Natural killer cell (primary cell): ENCODE measurements at places on chromosomes 1 and 21.
A peak's percentile ranks its signal among the peaks of the same experiment; 100 is the strongest.

- DNase-seq = no peak
Observed at GRCh38 chr1:88802950-88803349, 88.4 kb downstream of the GTF2B start.

- DNase-seq = no peak
Observed at GRCh38 chr1:15259622-15260007, 12.6 kb downstream of the FHAD1 start.

DNA sequence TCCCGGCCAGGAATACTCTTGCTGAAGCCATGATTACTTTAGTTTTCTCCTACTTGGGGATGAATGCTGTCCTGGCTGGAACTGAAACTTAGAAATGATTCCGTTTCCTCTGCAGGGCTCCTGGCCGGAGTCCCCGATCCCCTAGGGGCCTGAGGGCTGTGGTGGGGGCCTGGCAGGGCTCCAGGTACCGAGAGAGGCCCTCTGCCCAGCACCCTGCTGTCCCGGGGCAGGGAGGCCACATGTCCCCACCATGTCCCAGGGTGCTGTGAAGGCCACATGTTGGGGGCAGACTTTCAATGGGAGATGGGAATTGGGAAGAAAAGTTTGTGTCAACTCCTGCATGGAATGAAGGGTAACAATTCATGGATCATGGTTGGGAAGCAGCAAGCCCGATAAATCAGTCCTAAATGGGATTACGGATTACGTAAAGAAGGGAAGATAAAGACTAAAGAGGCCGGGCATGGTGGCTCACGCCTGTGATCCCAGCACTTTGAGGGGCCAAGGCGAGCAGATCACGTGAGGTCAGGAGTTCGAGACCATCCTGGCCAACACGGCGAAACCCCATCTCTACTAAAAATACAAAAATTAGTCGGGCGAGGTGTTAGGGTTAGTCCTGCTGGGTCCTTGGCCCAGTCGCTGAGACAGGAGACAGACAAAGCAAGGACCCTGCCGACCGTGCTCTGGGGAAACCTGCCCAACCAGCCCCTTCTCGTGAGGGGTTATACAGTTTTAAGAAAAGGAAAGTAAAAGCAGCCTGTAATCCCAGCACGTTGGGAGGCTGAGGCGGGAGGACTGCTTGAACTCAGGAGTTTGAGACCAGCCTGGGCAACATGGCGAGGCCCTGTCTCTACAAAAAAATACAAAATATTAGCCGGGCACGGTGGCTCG is 37.6 kb downstream of the MORN1 start:
- no peak for DNase-seq

DNA sequence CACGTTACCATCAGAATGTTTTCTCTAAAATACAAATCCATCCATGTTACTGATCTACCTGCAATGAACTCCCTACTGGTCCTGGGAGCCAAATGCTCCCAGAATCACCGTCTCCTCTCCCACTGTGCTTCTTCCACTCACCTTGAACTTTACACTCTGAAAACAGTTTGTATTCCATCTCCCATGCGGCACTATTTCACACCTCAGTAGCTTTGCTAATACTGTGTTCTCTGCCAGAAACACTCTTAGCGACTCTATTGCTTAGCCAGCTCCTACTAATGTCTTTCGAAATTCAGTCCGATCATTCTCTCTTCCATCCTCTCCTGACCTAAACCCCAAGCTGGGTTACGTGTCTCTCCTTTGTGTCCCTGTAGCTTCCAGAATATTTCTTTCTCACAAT is 284.4 kb upstream of the DUSP10 start:
- DNase-seq = no peak

GRCh38 chr1:199242147-199242546 is 603.3 kb downstream of the PTPRC start:
- DNase-seq = no peak

DNA sequence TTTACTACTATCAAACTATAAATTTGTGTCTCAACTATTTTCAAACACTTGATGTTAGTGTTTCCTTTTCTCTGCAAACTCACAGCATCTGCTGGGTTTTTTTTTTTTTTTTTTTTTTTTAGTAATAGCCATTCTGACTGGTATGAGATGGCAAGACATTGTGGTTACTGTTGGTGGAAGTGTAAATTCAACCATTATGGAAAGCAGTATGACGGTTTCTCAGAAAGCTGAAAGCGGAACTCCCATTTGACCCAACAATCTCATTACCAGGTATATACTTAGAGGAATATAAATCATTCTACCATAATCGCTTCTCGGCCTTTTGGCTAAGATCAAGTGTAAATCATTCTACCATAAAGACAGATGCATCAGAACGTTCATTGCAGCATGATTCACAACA is 608.3 kb upstream of the ZP4 start:
- no peak for DNase-seq

DNA sequence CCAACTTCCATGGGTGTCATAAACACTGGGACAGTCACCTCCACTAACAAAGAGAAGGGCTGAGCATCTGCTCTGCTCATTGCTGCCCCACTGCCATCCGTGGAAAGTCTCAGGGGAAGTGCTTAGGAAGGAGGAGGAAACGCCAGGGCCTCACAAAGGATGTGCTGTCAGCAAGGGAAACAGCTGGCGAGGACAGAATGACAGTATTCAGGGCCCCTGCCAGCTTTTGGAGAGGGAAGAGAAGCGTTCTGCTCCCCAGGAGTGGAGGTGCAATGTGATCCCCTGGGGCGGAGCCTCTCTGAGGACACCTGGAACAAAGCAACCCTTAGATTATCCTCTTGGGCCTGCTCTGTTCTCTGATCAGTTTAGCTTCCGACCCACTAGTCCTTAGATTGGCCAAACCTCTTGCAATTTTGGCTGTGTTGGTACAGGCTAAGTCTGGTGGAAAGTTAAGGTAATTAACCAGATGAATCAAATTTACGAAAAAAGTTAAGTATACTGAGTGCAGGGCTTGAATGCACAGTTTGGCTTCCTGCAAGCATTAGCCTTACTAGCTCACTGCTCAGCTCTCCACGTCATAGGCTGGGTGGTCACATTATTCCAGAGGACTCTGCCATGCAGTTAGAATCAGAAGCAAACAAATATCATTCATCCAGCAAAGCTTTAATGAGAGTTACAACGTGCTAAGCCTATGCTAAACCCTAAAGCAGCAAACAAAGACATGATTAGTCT is 170.2 kb upstream of the NFIA start:
- DNase-seq = no peak

GRCh38 chr1:201715801-201716741 is 112.9 kb upstream of the IPO9 start:
- no peak for DNase-seq

DNA sequence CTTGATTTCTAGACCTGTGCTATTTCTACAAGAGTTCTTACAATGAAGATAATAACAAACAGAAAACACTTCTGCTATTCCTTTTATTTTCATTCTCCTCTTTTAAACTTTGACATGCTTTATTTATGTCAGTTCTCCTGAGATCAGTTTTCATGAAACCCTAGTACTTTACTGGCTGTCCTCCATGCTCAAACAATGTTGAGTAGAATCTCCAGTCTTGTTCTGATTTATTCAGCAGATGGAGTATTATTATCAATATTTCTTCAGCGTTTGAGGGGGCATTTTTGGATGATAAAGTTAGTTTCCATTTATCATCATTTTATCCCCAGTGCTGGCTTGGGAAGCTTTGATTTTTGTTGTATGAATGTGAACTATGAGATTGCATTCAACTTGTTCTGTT is 85.9 kb upstream of the WARS2 start:
- no peak for DNase-seq

DNA sequence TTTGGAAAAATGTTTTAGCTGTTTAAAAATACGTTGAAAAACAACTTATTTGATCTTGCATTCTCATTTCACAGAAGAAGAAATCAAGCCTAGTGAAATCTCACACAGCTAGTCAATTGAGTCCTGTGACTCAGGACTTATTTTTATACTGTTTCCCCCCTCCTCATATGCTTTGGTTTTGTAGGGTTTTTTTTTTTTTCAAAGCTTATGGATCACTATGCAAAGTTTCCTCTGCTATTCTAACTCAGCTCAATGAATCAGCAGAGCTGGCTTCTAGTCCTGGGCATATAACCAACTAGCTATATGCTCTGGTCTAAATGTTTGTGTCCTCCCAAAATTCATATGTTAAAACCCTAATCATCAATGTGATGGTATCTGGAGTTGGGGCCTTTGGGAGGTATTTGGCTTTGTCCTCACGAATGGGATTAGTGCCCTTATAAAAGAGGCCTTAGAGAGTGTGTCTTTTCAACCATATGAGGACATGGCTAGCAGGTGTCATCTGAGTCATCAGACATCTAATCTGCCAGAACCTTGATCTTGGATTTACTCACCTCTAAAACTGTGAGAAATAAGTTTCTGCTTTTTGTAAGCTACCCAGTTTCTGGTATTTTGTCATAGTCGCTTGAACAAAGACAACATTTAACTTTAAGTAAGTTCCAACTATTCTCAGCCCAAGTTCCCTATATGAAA is 317.2 kb upstream of the C1orf87 start:
- no peak for DNase-seq

DNA sequence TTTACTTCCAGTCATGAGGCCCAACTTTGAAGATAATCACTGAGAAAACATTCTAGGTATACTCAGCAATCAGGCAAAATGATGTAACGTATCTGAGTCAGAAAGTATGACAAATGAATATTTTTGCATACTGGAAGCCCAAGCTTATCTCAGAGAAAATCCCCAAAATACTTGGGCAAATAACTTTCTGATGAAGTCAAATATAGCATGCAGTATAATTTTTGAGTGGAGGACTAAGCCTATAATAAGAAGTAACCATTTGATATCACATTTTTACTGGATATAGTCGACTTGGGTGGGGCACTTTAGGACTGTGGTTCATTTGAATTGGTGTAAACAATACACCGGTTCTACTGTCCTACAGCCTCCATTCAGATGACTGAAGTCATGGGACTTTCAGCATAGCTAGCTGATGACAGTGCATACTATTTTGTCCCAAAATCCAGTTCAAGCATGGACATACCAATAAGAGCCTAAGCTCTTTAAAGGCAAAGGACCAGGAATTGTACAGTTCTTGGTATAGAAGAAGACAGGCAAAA is 2.3 kb upstream of the GADD45A start:
- no peak for DNase-seq

DNA sequence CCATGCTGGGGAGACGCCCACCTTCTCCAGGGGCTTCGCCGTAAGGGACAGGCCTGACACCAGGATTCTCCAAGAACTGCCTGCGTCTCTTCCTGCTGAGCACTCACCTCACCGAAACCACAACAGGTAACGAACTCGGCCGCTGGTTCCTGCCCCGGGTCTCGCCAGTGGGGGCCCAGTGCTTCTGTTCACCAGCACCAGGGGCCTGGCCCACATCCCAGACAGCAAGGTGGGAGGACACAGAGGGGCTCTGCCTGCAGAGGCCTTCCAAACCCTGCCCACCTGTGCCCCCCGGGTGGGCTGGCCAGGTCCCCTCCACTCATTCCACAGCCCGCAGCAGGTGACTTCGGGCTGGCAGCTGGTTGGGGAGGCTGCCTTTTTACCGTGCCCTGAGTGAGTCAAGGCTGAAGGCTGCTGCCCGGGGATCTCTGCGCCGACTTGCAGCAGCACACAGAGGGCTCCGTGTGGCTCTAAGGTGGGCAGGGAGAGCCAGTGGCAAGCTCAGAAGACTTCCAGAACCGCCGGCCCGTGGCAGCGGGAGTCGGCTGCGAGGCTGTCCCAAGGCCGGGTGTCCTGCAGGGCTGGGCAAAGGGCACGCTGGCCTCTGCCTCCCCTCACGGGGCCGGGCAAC is 14.7 kb upstream of the COL18A1 start:
- DNase-seq = no peak

DNA sequence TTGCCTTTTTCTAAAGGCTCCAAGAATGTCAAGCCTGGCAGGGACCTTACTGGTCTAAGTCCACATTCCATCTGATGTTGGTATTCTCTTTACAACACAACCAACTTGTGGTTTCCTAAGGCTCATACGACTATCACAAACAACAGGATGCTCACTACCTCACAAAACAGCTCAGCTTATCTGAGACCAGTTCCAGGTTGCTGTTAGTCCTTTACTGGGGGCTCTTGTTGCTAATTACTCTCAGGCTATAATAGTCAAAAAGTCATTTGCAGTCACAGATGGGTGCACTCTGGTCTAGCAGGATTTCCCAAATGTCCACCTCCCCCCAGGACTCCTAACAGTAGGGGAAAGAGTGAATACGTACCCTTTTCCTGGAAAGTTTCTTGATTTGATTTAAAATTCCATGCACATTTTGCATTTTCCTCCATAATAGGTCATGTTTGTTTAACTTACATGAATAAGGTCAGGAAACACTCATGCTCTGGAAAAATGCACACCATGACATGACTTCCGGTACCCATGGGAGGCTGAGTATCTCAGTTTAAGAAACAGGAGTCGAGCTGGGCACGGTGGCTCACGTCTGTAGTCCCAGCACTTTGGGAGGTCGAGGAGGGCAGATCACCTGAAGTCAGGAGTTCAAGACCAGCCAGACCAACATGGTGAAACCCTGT is 16.0 kb downstream of the LCK start:
- DNase-seq = peak; percentile 61

DNA sequence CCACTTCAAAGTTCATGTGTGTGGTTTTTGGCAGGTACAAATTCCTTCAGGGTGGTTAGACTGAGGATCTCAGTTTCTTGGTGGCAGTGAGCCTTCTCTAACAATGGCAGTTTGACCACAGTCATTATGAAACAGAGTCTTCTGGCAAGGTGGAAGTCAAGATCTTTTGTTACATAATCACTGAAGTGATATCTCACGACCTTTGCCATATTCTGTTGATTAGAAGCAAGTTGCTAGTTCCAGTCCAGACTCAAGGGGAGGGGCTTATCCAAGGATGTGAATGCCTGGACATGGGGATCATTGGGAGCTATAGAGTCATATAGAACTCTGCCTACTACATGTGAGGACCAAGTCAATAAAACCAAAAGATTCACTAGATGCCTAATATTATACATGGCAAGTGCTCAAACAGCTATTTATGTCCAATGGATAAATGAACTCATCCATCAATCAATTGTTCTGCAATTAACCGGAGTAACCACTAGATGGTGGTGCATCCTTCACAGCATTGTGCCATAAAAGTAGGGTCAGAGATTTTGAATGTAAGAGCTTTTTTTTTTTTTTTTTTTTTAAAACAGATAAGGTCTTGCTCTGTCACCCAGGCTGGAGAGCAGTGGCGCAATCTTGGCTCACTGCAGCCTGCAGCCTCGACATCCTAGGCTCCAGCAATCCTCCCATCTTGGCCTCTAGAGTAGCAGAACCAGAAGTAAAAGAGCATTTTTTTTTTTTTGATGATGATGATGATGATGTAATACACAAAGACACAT is 131.9 kb downstream of the CRB1 start:
- DNase-seq = no peak

DNA sequence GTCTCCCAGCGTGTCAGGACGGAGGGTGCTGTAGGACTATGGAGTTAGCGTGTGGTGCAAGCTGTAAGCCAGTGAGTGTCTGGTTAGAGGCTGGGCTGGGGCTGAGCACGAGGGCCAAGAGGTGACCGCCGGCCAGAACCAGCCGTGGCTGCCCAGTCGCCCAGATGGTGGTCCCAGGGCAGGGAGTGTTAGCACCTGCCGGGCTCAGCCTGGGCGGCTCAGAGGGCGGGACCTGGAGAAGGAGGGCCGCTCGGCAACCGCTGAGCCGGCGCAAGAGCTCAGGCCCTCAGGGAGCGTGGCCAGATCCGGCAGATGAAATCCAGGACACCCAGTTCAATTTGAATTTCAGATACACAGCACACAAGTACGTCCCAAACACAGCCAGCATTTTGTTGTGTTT is 87.9 kb downstream of the PRDM16 start:
- DNase-seq = no peak

GRCh38 chr1:33930346-33931110 is 66.6 kb downstream of the HMGB4 start:
- no peak for DNase-seq

GRCh38 chr1:84800090-84801073 is 92.6 kb downstream of the LPAR3 start:
- no peak for DNase-seq
